ENCODE measurements at places on chromosomes 11 and 22.

DNA sequence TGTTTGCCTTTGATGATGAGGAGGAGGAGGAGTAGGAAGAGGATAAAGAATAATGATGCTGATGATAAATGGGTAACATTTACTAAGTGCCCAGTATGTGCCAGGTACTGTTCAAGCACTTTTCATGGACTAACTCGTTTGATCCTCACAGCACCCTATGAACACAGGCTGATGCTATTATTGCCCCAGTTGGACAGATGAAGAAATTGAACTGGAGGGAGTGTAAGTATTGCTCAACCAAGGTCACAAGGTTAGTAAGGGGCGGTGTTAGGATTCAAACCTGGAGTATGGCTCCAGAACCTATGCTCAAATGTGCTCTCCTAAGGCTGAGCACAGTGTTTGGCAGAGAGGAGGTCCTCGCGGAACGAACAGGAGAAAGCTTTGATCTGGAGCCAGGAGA is 78.6 kb downstream of the SYN3 start:
- no peak for DNase-seq

DNA sequence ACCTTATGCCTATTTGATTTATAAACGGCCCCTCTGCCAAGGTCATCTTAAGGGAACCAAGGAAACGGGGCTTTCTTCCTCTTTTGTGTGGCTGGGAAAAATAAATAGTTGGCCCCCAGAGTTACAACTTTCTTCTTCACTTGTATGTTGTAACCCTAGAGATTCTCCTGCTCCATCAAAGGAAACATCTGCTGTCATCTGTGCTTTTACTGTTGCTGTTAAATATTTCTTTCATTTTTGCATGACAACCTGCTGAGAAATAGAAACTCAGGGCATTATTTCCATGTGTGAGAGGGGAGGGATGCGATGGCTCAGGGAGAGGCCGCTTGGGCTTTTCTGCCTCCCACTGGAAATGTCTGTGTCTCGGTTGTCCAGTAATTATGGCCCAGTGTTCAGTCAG is 21.8 kb upstream of the CDC42EP2 start:
- no peak for DNase-seq

- no peak for DNase-seq
Measured at GRCh38 chr11:14119357-14119756, 156.8 kb downstream of the SPON1 start.

- no peak for DNase-seq
Measured at GRCh38 chr11:61671527-61671926, 8.7 kb upstream of the DAGLA start.

- no peak for DNase-seq
Measured at GRCh38 chr11:16843294-16843693, 104.8 kb downstream of the C11orf58 start.

- DNase-seq: no peak
Measured at GRCh38 chr11:9249252-9249651, 15.9 kb downstream of the DENND5A start.

- DNase-seq: no peak
Measured at GRCh38 chr11:69931060-69931910, 112.1 kb upstream of the FGF3 start.

DNA sequence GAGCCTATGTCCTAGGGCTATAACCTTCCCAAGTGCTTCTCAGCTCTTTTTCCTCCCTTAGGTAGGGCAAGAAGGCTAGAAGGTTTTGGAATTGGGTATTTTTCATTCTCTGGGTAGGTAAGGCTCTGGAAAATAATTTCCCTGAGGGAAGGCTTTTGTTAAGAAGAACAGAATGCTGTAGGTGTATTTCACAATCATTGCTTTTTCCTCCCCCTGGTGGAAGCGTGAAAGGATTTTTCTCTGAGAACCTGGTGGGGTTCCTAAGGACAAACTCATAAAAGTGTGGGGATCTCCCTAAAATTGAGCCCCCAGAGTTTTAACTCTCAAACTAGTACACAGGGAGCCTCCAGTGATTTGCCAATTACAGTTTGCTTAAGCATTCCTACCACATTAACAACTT is 41.1 kb upstream of the NARS2 start:
- no peak for DNase-seq

DNA sequence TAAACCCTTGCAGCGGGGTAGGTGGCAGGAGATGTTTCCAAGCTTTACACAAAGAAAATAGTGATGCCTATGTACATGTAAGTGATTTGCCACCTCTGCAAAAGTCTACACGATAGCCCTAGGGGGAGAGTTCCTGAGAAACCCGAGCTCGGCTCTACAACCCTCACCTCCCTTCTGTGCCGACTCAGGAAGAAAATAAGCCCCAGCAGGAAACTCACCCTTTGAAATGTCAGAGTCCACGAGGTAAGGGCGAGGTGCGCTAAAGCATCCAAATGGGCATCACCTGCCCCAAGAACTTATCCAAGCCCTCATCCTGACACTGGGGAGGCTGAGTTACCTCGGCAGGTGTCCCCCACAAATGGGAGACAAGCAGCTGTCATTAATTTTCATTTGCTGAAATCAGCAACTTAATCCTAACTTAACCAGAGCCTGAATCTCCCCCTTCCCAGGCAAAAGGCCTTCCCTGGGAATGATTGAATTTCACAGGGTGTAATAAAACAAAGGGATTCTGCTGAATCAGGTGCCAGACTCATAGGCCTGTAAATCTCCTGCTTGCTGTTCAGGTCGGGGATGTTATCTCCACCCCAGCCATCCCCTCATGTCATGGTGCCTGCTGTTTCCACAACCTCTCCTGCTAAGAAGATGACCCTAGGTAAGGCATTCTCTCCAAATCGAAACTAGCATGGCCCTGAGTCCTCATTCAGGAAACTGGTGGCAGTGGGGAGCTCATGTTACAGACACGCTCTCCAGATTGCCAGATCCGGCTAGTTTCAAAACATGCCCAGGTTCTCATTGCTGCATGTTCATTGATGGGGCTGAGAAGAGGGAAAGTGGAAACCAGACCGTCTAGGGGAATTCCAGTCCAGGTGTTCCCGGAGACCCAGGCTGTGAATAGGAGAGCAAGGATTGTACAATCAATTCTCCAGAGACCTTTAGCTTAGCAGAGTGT is 105.3 kb upstream of the KIRREL3 start:
- DNase-seq: no peak

DNA sequence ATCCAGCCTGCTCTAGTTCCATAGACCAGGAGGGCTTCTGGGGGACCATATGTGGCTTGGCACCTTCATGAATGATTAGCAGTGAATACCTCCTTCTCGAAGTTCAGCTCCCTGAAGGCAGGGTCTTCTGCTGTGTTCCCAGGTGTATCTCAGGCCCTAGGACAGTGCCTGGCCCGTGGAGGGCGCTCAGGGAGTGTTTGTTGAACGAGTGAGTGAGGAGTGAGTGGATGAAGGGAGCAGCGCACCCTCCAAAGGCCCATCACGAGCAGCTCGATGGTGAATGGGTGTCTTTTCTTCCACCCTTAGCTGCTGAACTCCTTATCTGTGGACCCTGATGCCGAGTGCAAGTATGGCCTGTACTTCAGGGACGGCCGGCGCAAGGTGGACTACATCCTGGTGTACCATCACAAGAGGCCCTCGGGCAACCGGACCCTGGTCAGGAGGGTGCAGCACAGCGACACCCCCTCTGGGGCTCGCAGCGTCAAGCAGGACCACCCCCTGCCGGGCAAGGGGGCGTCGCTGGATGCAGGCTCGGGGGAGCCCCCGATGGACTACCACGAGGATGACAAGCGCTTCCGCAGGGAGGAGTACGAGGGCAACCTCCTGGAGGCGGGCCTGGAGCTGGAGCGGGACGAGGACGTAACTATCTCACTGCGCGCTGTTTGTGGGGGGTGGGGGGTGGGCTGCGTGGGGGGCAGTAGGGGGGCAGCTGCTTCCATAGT is 9.5 kb downstream of the ANO1 start:
- no peak for DNase-seq

All from activated CD8-positive, alpha-beta memory T cell treated with anti-CD3 and anti-CD28 coated beads for 48 hours (primary cell).